ENCODE measurements at places on chromosomes 3 and 15.

GRCh38 chr15:41597787-41598186 is 38.8 kb downstream of the TYRO3 start:
- no peak for DNase-seq

GRCh38 chr3:20798666-20799065 is 612.7 kb upstream of the SGO1 start:
- DNase-seq: no peak

- no peak for DNase-seq
These were observed 44.9 kb upstream of the GABRG3 start for GRCh38 chr15:26926081-26926480.

DNA sequence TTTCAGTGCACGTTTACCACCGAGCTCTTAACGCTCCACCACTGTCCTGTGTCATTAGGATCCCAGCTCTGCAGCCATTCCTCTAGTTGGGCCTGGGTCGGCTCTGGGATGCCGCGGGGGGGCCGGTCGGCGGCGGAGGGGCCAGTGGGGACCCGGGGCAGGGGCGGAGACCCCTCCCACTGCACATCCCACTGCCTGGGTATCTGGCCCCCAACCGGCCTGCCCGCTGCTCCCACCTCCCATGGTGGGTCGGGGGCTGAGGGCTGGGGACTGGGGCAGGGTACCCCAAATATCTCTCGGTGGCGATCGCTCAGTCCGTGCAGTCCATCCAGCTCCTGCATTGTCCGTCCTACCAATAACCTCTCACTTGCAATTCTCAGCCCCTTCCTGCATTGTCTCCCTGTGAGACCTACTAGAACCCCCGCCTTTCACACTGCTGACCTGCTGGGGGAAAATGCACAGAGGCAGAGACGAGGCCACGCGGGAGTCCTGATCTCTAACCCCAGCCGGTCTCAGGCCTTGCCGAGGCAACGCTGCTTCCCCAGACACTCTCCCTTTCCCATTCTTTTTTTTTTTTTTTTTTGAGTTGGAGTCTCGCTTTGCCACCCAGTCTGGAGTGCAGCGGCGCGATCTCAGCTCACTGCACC is 24.0 kb upstream of the MUC20 start:
- DNase-seq: no peak

DNA sequence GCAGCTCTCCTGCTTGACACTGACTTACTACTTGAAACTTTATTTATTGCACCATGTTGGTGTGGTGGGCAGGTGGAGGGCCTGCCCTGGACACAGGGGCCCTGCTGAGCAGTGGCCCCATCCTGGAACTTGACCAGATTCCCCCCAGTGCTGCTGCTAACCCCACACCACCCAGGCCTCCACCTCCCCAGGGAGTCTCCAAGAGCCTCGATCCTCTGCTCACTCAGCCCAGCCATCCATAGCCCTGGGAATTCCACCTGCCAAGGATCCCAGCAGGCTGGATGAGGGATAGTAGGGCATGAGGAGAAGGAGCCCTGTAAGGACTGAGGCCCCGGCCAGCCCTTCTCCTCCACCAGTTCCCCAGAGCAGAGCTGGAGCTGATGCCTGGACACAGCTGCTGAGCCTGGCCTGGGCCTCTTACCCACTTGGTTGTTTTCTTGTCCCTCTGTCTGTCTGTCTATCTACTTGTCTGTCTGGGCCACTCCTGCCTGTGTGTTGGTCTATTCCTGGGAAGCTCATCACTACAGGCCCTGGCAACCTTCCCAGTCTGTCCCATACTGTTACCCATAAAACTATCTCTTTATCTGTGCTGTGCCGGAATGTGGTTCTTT is 2.8 kb downstream of the CHAC1 start:
- no peak for DNase-seq

- DNase-seq: no peak
These were observed 82.8 kb upstream of the IGF1R start for GRCh38 chr15:98565566-98565965.

GRCh38 chr3:72445827-72446217 is 402.4 kb downstream of the SHQ1 start:
- DNase-seq: no peak

DNA sequence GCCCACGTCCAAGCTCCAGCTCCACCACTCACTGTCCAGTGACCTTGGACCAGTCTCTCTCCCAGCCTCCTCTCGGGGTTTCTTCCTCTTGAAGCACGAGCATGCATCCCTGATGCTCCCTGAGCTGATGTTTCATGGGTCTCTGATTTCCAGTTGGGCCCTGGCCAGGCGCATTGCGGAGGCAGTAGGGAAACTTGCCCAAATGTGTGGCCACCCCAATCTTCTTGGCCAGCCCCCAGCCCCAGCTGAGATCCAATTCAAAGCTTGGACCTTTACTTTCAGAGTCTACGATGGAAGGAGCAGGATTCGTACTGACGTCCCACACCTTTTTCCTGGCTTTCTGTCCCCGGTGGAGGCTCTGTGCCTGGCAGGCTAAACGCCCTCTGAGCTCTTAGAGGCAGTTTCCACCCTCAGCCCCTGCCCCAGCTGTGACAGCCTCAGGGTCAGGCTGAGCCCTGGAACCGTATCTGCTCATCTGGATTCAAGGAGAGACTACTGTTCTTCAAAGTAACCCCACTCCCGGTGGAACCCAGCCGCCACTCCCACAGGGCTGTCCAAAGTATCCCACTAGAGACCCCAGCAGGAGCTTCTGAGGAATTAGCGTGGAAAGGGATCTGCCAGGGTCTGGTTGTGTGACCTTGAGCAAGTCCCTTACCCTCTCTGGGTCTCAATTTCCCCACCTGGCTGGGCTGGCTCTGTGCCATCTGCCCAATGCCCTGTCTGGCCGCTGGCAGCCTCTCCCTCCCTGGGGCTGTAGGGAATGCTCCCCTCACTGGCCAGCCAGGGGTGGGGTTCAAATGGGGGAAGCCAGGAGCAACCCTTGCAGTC is 37.4 kb downstream of the CPN2 start:
- DNase-seq: peak; percentile 63

- peak; percentile 56 for DNase-seq
These were observed 60.5 kb downstream of the RAB7A start for GRCh38 chr3:128786434-128787020.

DNA sequence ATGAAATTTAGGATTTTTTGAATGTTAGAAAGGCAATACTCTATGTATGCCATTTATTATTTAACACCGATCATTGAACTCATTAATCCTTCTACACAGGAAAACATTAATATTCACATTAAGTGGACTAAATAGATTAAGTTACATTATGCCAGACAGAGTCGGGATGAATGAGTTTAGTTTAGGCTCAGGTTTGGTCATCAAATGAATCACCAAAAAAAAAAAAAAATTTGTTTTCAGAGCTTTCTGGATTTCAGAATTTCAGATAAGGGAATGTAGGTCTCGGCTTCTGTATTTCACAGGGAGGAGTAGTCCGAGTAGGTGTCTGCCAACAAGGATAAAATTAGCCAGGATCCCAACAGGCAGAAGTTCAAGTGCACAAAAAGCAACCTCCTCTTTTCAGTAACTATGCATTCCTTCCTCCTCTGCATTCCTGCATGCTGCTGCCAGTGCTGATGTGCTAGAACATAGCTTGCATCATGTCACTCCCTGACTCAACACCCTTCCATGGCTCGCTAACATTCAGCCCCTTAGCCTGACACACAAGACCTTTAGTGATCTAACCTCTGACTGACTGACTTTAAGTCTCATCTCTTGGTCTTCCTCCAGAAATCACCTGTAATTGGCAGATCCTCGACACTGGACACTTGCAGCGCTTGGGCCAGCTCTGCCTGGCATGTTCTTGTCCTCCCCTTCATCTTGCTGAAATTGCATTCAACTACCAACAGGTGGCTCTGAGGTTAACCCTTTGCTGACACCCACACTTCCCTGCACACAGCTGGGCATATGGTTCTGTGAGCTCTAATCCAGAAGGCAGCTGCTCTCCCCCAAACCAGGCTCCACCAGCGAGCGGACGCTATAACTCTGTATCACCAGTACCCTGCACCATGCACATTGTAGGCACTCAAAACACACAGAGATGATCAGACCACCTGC is 145.4 kb upstream of the PROK2 start:
- peak; percentile 57 for DNase-seq

DNA sequence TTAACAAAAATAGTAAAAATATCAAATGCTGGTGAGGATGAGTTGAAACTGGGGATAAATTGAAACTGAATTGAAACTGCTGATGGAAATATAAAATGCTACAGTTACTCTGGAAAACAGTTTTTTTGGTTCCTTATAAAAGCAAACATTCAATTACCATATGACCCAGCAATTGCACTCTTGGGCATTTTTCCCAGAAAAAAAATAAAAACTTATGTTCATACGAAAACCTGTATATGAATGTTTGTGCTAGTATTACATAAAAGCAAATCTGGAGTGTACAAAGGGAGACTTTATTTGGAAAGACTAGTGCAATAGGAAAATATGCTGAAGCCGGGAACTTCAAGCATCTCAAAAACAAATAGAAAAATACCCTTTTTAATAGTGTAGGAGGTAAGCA is 857.9 kb upstream of the CADM2 start:
- peak; percentile 52 for DNase-seq

- no peak for DNase-seq
These were observed 557.9 kb downstream of the FGF12 start for GRCh38 chr3:192169332-192169915.

DNA sequence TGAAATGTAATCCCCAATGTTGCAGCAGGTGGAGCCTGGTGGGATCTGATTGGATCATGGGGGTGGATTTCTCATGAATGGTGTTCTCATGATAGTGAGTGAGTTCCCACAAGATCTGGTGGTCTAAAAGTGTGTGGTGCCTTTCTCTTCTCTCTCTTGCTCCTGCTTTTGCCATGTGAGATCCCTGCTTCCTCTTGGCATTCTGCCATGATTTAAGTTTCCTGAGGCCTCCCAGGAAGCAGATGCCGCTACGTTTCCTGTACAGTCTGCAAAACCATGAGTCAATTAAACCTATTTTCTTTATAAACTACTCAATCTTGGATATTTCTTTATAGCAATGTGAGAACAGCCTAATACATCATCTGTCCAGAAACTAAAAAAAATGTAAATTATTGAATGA is 298.3 kb downstream of the MEX3B start:
- DNase-seq: no peak

DNA sequence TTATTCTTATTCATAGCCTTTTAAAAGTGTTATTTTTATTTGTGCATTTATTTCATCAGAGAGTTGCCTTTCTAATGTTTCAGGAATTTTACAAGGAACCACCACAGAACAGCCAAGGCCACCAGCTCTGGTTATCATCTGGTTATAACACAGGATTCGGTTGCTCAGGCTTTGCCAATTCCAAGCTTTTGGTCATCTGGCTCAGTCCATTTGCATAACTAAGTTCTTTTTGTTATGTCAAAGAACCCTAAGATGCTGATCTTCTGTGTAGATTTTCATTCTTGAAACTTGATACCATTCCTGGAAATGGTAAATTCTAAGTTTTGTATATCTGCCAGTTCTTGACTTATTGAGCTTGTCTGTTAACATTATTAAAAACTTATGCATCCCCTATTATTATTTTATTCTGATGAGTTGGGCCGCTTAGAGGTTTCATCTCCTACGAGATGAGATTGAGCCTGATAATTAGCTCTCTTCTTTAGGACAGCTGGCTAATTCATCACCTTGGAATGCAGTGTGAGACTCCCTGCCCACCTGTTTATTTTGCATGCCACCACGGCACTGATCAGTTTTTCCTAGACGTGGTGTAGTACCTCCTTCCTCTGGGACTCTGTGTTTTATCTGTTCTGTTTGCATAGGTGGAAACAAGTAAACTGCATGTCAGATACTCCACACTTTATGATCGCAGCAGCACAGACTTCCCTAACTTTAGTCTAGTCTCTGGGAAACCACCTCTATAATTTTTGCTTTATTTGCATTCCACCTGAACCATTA is 264.8 kb downstream of the SLCO3A1 start:
- DNase-seq: peak; percentile 84

GRCh38 chr15:57586661-57587424 is 4.9 kb upstream of the MYZAP start:
- DNase-seq: no peak

DNA sequence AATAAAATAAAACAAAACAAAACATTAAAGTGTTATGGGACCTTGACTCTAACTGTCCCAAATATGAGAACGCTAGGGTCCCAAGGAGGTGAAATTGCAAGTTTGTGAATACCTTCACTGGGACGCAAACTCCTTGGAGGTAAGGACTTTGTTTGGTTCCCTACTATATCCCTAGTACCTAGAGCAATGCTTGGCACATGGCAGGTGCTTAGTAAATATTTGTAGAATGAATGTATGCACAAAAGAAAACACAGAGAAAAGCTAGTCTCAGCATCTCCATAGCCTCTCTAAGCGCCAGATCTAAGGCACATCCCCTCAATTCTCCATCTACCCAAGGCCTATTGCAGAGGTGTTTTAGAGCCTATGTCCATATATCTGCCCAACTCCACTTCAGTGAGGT is 30.5 kb downstream of the GPR176 start:
- no peak for DNase-seq

- DNase-seq: no peak
These were observed 123.3 kb downstream of the ADAMTS17 start for GRCh38 chr15:100218434-100218833.

DNA sequence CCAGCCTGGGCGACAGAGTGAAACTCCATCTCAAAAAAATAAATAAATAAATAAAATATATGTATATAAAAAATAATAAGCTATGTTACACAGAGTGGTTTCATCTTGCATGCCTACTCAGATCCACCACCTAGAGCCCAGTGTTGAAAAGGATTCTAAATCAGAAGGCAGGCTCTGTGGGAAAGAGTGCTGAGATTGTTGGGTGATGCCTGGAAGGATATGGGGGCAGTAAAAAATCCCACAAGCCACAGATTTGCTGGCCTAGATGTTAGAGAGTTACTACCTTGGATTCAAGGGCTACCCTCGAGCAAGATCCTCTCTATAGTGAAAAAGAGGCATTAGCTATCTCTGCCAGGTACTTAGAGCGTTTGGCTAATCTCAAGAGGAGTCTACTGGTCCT is 144.3 kb downstream of the STAC start:
- DNase-seq: no peak

DNA sequence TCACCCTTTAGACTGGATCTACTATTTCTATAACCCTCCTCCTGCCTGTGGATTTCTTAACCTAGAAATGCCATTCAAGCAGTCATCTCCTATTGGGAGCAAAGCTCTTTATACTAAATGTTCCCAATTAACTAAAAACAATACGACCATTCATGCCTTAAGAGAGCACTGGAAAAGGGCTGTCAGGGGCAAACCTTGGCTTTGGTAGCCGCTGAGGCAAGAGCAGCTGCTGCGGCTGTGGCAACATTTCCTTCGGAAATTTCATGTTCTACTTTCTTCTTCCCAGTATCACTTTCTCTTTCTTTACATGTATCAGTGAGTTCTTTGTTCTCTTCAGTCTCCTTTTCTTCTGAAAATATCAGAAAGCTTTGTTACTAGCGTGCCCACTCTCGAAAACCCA is 56.3 kb upstream of the CSPG5 start:
- DNase-seq: no peak

DNA sequence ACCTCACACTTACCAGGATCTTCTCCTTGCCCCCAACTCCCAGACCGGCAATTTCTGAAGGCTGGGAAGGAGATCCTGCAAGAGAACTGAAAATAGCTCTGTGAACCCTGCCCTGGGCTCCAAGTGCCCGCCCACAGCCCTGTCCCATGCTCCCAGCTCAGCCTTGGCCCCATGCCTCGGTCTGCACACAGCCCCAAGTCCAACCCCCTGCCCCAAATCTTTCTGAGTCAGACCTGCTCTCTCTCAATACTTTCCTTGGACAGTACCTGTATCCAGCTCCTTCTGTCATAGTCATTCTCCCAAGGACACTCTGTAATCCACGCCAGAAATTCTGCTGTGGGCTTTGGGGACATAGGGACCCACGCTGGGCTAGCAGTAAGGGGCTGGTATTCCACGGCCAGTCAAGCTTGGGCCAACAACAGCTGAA is 6.3 kb upstream of the SMAD3 start:
- no peak for DNase-seq
